Stimulated activated CD4-positive, alpha-beta T cell treated with anti-CD3 and anti-CD28 coated beads, Interleukin-4, amount 100 ng/mL, for 24 hours (primary cell): ENCODE measurements at places on chromosomes 1 and 21.
A peak's percentile ranks its signal among the peaks of the same experiment; 100 is the strongest.

- no peak for DNase-seq
Measured at GRCh38 chr1:235735621-235736020, 86.0 kb upstream of the GNG4 start.

DNA sequence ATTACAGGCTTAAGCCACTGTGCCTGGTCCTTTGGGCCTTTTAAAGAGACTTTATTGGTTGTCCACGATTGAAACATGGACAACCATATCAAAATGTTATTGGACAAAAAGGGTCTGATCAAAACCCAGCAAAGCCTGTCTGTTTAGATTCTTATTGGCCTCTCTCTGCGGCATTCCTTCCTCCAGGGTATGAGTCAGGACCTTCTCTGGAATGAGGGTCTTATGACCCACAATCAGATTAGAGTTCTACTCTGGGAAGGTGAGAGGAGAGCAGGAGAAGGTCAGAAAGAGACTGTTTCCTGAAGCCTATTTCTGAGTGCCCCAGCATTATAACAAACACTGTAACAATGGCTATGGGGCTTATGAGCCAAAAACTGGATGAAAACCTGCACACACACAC is 7.9 kb downstream of the LURAP1 start:
- DNase-seq, result no peak

DNA sequence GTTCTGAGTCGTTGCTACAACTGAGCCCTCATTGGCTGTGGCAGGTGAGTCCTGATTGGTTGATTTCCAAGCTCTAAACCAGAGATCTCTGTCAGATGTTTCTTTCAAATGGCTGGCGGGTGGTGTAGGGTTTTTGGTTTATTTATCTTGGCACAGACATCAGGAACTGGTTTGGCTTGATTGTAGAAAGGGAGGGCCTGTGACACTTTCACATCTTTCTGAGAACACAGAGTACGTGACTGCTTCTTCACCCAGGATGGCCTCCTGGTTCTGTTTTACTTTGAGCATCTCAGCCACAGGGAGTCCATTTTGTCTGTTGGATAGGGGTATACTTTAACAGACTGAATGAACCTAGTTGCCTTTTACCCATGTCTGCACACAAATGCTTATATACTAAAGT is 89.4 kb upstream of the GPR52 start:
- no peak for DNase-seq

DNA sequence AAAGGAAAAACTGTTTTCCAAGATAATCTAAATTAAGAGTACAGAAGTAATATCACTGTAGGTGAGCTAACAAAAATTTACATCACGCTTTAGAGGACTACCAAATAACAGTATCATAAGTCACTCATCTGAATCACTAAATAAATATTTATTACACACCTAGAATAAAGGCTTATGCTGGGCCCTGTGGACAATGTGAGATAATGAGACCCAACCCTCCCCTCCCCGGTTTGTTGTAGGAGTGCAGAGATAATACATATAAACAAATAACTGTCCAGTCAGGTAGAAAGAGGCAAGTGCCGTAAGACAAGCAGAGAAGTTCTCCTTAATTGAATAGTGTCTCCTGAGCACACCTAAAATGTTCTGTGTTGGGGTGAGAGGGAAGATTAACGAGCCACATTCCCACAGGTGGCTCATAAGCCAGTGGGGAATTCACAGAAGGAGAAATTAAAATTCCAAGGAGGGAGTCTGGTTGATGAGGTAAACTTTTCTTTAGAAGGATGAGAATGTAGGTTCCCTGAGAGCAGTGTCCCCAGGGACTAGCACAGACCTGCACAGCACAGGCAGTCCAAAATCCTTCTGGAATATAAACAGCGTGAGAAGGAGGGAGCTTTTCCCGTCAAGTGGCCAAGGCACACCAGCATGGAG is 241.4 kb downstream of the NFIA start:
- DNase-seq, result no peak

DNA sequence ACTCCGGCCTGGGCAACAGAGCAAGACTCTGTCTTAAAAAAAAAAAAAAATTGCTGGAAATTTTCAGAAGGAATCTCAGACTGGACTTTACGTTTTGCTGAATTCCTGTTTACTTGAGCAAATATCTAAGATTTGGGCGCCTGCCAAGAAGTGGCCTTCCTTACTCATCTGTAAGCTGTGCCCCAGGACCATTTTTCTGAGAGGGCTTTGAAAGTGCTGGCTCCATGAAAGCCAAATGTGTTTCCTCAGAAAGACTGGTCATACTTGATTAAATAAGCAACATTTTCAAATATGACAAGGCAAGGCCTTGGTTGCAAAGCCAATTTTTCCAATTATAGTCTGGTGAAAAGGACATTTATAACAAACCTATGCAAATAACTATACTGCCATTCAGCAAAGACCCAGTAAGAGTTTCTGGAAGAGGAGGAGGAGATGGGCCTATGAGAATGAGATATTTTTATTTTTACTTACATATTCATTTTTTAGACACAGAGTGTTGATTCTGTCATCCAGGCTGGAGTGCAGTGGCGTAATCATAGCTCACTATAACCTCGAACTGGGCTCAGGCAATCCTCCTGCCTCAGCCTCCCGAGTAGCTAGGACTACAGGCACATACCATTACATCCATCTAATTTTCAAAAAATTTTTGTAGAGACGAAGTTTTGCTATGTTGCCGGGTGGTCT is 56.3 kb upstream of the HTR1D start:
- DNase-seq, result no peak

DNA sequence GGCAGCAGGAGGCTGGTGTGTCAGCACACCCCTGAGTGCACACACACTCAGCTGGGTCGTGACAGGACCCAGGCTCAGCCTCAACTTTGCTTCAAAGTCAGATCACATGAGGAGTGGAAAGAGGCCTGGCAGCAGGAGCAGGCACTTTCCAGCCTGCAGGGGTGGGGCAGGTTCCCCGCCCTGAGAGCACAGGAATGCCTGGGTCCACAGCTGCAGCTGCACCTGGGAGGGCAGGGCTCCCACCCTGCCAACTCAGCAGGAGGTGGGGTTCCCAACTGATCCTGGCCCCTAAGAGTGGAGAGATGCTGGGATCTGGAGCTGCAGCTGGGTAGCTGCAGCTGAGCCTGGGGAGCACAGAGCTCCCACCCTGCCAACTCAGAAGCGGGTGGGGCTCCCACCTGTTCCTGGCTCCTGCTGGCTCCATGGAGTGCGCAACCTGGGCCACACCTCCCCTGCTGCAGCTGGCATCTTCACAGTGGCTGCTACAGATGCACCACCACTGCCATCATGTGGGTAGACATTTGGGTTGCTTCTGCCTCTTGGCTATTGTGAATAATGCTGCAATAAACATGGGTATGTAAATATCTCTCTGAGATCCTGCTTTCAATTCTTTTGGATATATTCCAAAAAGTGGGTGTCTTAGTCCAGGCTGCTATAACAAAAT is 415.4 kb downstream of the TTLL7 start:
- peak; percentile 12 for DNase-seq

GRCh38 chr1:31952825-31953220 is 14.7 kb upstream of the PTP4A2 start:
- no peak for DNase-seq

DNA sequence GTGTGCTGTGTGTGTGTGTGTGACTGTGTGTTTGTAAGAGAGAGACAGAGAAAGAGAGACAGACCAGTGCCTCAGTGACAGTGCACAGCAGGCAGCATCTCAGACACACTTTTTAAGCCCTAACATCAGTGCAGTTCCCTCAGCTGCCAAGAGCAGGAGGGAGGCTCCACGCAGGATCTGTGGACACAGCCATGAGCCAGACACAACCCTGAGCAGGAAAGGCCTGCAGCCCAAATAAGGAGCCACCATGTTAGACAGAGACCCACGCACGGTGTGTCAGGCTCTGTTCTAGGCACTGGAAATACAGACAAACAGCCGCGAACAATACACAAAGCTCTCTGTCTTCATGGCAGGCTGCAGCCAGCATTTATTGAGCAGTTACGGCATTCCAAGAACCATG is 445.5 kb downstream of the MATN1 start:
- DNase-seq, result no peak

- DNase-seq, result no peak
Measured at GRCh38 chr21:43189936-43190335, 21.1 kb downstream of the CRYAA start.

- DNase-seq, result no peak
Measured at GRCh38 chr1:174988986-174989385, 10.8 kb upstream of the CACYBP start.

DNA sequence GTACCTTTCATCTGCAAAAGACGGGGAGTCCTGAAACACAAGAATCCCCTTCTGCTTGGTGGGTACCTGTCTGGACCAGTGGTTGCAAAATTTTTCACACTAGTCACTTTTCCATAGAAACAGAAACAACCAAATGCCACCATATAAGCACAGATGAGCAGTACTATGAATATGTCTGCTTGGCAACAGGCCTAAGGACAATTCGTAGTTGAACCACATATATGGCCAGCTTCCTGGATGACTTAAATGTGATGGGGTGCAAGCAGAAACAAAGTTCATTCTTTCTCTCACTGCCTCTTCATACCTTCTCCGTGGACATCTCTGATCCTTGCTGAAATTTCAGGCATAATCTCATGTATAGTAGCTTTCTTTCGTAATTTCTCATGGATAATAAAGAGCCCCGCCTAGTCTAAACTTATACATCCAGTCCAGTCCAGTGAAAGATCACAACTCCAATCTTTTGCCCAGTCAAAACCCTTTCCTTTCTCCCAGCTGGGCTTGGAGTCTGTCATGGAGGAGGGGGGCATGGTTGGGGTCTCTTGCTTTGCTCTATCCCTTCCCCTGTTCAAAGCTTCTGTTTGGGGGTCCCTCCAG is 7.0 kb downstream of the FCAMR start:
- no peak for DNase-seq

DNA sequence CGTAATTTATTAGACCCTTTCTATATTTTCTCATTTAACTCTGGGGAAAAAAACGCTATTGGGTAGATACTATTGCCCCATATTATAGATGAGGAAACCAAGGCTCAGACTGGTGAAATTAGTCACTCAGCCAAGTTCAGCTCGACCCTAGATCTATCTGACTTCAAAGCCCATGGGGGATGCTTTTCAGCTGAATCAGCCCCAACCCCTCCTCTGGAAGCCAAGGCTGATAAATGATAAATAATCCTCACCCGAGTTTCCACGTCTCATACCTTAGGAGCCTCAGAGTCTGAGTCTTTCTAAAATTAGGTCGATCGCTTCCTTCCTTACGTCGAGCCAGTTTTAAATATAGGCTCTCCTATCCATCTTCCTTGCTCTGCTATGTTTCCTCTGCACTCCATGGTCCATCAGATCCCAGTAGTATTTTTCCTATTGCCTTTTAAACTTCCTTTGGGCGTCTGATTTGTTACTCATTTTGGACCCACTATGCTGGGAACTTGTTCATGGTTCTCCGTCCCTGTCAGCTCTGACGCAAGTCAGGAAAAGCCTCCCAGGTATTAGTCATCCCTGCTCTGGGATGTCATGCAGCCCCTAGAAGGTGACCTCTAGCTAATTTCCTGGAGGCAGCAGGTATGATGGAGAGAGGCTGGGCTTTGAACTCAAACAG is 122.8 kb downstream of the PLPP3 start:
- DNase-seq, result no peak

DNA sequence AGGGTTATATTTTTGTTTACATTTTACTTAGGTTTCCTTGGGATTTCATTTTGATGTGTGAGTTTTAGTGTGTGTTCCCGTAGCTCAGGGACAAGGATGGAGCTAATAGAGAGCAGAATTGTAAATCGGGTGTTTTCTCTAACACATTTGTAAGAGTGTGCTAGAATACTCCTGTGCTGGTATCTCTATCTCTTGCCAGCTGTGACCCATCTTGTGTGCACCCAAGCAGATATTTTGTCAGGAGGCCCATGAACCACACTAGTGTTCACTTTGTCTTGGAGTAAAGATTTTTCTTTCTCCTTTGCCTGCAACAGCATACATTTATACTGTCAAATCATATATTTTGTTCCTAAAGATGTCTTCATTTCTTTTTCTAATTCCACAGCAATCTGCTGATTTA is 23.4 kb downstream of the KRTAP19-8 start:
- no peak for DNase-seq

DNA sequence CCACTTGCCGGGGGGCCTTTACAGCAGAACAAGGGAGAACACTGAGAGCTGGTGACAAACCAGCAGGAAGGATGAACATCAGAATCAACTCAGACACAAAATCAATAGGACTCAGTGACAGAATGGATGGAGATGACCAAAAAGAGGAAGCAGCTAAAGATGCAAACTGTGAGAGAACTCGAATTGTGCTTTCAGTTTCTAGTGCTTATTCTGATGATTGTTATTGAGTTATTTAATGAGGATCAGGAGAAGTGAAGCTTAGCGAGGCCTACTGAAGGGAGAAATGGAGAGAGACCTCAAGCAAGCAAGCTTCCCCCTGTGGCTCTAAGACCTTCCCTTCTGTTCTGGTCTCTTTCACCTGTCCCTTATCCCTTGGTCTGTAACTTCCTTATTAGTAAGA is 30.3 kb upstream of the TMEM125 start:
- DNase-seq, result no peak

DNA sequence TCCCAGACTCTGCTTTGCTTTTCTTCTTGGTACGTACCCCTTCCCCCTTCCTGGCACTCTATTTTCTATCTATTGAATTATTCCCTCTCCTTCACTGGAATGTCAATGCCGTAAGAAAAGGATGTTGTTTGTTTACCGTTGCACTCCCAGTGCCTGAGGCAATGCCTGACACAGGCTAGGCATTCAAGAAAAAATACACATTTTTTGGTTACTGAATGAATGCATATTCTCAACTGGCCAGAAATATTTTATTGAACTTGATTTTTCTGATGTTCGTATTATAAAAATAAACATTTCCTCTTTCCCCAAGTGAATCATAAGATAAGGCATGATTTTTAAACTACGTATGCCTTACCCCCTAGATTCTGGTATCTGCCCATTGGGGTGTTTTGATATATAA is 41.2 kb downstream of the GNG12 start:
- DNase-seq, result no peak

- no peak for DNase-seq
Measured at GRCh38 chr21:42735944-42736343, 82.5 kb downstream of the PDE9A start.

- DNase-seq, result peak; percentile 14
Measured at GRCh38 chr1:153849487-153850185, 73.1 kb downstream of the GATAD2B start.

GRCh38 chr21:27060190-27060589 is 93.3 kb upstream of the ADAMTS5 start:
- DNase-seq, result no peak

DNA sequence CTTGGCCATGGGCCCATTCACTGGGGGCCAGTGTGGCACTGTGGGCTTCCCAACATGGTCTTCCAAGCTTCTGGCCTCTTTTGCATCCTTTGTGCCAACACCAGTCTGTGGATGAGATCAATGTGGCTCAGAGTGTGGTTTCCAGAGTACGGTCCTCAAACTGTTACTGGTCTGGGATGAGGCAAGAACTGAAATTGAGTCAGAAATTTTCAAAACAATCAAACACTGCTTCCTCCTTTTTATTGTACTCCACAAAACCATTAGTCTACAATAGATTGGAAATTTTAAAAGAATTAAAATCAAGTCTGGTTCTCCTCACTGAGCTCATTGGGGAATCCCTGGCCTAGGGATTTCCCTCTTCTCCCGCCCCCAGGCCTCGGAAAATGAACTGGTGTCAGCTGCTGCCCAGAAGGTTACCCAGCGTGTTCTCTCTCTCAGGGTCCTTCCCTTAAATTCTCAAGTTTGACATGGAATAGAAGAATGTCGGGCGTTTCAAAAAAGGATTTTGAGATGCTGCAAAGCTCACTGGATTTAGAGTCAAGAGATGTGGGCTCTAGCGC is 222.0 kb downstream of the SDCCAG8 start:
- no peak for DNase-seq

GRCh38 chr1:93591676-93592550 is 89.7 kb downstream of the BCAR3 start:
- no peak for DNase-seq
